Stimulated activated CD4-positive, alpha-beta T cell treated with anti-CD3 and anti-CD28 coated beads, Interleukin-12 subunit alpha, Interleukin-12 subunit beta, amount 100 ng/mL, for 48 hours (primary cell): ENCODE measurements at places on chromosomes 6 and 20.

DNA sequence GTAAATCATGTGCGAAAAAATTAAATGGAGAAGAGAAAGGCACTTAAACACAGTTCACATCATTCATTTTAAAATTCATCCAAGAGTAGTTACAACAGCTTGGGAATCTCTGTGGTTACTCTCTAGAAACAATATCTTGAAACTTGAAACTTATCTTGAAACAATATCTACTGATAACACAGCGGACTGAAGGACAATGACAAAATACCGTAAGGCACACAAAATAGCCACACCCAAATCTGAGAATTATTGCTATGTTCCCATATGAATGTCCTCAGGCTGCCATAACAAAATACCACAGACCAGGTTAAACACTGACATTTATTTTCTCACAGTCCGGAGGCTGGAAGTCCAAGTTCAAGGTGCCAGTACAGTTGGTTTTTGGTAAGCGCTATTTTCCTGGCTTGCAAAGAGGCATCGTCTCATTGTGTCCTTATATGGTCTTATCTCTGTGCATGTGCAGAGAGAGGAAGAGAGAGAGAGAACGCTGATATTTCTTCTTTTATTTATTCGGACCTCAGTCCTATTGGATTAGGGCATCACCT lies 122.5 kb upstream of the BTBD3 start:
- no peak for DNase-seq

DNA sequence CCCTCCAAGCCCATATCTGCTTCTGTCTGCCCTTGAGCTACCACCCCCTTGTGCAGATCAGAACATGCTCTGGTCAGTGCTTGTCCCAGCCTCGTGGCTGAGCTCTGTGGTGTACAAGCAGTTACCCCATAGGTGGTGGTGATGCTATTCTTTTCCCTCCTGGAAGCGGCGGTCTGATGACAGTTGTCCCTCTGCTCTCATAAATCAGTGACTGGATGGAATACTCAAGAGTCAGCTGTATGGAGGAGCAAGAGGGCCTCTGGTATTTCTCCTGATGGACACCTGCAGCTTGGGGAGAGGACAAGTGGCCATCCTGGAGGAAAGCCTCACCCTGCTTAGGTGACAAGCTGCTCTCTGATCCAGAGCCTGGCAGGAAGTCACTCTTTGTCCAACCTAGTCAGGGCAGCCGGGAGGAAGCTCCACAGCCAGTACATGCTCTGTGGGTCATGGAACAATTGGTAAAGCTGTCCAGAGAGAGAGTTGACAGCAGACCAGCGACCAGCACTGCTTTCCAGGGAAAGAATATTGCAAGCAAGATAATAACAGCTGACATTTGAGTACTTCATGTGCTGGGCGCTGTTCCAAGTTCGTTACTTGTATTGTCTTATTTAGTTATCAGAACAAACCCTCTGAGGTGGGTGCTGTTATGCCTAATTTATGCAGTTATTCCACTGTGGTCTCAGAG lies 47.1 kb downstream of the SCAND1 start:
- DNase-seq: no peak

- DNase-seq: no peak
Observed at GRCh38 chr6:7445885-7446461, 56.4 kb downstream of the RIOK1 start.

DNA sequence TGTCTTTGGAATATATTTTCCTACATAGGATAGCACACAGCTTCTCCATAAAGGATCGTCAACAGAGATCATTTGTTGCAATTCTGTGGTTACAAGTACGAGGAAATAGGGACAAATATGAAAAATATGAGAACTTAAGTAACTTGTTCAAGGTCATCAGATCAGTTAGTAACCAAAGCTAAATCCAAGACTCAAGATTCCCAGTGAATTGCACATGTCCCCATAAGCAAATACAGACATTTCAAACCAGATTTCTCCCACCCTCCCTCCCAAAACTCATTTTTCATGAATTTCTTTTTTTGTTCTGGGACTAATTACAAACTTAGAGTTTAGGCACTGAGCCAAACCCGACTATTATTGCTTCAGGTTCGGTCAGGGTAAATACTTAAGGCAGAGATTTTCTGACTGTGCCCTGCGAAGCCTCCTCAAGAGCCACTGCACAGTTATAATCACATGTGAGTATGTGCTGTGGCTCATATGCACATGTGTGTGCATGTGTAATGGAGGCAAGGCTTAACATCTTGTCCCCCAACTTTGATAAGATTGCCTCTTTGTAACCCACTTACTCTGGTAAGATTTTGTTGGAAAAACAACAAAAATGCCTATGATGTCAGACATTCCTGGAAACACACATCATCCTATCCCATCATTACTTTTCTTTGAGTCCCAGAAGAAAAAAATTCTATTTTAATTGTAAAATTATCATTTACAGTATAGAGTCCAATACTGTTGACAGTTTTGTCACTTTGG lies 216.2 kb downstream of the CD83 start:
- no peak for DNase-seq

DNA sequence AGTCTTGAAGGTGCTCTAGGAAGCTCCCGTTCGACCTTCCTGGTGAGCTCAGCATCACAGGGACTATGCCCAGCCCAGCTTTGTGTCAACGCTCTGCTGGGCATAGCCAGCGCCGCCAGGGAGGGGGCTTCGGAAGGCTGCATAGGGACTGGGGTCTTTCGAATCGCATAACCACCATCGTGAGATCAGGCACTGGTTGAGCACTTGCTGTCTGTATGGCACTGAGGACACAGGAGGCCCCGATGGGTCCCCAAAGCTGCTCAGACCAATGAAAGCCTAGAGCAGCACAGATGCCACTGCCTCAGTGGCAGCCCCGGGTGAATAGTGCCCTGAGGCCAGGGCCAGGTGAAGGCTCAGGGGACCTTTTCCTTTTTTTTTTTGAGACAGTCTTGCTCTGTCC lies 96.7 kb downstream of the TAF4 start:
- no peak for DNase-seq

GRCh38 chr6:26249957-26250697 lies 114.9 kb upstream of the BTN3A2 start:
- DNase-seq: peak; percentile 62
